A673 (cell line): ENCODE measurements at places on chromosomes 13 and 19.
A peak's percentile ranks its signal among the peaks of the same experiment; 100 is the strongest.

DNA sequence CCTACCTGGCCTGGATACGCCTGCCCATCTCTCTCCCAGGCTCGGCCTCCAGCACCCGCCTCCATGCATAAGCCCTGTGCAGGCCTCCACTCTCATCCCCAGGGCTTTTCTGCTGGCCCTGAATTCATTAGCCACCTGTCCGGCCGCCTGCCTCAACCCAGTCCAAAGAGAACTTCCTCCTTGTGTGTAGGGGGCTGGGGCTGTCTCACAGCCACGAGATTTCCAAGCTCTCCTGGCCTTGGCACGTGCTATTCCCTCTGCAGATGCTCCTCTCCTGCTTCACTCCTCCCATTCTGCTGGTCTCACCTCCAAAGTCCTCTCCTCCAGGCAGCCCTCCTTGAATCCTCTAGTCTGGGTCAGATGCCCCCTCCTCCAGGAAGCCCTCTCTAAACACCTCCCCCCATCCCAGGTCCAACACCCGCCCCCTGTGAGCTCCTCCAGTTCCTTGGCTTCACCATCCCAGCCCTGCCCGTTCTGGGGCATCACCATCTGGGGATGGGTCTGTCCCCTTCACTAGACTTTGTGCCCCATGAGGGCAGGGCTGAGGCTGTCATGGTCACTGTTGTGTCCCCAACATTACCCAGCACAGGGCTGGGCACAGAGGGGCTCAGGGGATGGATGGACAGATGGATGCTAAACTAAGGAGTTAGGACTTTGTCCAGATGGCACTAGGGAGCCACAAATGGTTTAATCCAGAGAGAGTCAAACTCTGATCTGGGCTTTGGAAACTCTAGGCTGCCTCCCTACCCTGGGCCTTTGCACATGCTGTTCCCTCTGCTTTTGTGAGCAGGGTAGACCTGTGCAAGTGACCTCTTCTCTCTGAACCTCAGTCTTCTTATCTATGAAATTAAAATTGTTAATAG is 14.8 kb downstream of the MEIS3 start:
- no peak for DNase-seq

DNA sequence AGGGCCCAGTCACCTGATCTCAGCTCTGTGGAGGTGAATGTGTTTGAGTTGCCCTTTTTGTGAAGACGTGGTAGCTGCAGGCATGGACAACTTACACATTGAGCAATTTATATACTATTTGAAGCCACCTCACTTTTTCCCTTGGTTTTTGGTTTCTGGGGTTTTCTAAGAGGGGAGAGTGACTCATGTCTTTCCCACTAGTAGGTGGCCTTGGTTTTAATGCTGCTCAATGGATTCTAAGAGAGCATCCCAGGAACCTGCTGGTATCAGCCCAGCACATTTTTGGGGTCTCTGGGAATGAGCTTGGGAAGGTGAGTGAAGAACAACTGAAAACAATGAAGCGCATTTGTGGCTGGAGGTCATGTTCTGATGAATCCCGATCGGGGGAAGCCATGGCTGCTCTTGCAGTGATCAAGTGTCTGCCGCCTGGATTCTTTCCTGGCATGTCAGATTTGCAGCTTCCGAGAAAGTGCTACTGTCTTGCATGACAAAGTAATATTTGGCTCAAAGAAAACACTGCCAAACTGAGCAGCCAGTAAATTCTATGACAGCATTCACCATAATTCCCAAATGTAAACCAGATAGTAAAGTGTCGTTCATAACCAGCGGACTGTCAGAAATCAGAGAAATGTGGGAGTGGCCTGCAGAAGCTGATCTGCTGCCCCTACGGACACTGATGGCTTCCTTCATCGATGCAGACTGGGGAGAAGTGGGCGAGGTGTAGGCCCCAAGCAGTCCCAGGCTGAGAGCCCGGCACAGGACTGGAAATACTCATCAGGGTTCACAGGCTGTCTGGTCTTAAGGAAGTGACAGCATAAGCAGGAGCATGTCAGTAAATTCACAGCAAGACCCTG is 98.7 kb downstream of the COL4A2 start:
- no peak for DNase-seq

- DNase-seq: no peak
Measured at GRCh38 chr19:50796128-50796633, 6.0 kb downstream of the ACP4 start.

GRCh38 chr19:1230783-1231489 is 6.9 kb downstream of the CBARP start:
- DNase-seq: no peak

GRCh38 chr19:38388349-38389100 is at the start of gene SPRED3:
TSS of gene SPRED3 (plus strand) at chr19:38388697. CDS start at chr19:38390303, 1,606 bp downstream.
- no peak for DNase-seq

DNA sequence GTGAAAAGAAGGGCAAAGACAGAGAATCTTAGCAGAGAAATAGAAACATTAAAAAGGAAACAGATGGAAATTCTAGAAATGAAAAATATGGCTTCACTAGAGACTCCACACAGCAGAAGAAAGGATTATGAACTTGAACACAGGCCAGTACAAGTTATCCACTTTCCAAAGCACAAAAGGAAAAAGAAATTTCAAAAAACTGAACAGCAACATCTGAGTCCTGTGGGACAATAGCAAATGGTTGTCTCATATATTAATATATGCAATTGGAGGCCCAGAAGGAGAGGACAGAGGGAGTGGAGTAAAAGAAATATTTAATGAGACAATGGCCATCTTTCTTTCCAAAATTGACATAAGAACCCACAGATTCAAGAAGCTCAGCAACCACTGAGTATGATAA is 141.7 kb upstream of the GJB6 start:
- DNase-seq: no peak

GRCh38 chr13:36067746-36068381 is 63.3 kb downstream of the DCLK1 start:
- peak; percentile 80 for DNase-seq

DNA sequence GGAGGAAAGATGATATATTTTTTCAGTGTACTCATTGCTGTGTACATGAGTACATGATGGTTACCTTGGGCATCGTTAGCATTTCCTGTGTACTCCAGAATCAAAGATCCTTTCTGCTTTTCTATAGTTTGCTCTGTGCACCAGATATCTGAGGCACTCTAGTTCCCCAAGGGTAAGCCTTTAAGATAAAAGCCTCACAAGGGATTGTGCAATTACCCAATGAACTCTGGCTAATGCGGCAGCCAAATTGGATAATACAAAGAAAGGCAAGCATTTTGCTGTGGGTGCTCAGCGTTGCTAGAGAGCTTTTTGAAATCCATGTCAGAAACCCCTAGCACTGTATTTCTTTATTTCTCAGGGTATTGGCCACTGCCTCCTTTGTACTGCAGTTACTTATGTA is 2.9 kb downstream of the CYSLTR2 start:
- DNase-seq: peak; percentile 24
